ENCODE measurements at places on chromosomes 16 and 17.

DNA sequence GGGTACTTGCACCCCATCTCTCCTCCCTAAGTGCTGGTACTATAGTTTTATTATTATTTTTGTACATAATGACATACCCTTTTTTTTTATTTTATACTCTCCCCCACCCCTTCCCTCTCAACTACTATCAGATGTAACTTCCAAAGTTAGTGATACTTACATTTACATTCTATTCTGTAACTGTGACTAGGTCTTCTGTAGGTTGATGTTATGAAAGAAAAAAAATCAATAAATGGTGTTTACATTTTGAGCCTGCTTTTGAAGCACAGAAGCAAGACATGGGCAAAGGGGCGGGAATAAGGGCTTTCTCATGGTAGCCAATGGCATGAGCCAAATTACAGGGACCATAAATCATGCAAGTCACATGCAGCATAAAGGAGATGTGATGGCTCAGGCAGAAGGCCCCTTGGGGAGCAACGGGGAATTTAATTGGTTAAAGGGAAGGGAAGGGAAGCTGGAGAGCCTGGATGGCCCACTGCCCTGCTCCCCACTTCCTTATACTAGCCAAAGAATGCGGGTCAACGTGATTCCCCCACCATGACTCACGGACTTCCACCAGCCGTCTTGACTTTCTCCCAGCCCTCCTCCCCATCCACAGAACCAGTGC is 2.4 kb upstream of the ACSF2 start:
- no peak for DNase-seq

DNA sequence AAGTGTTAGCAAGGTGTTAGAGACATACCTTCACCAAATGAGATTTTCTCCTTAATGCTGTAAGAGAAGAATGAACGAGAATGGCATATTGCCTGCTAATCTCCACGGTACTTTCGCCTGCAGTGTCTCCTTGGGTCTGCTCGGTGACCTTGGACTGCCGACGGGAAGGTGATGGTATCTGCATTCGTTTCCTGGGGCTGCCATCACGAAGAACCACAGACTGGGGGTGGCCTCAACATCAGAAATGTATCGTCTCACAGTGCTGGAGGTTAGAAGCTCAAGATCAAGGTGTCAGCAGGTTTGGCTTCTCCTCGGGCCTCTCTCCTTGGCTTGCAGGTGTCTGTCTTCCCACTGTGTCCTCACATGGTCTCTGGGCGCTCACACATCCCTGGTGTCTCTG is 86.3 kb upstream of the TNRC6C start:
- DNase-seq = no peak

DNA sequence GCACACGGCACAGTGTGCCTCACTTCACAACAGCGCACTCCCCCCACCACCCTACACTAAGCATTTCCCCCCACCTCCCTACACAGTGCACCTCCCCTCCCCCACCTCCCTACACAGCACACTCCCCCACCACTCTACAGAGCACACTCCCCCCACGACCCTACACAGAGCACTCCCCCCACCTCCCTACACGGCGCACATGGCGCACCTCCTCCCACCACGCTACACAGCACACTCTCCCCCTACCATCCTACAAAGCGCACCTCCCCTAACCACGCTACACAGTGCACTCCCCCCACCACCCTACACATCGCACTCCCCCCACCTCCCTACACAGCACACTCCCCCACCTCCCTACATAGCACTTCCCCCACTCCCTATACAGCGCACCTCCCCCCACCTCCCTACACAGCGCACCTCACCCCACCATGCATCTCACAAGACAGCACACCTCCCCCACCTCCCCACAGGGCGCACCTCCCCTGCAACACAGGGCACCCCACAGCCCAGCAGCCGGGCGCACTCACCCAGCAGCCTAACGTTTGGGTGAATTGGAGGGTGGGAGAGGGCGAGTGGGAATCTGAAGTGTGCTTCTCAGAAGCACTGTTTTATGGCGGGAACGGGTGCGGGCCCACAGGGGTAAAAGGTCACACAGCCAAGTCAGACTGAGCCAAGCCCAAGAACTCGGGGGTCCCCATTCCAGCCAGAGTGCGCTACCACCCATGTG is 10.3 kb downstream of the KNOP1 start:
- no peak for DNase-seq

- DNase-seq = no peak
Observed at GRCh38 chr16:83851473-83851872, 43.7 kb downstream of the HSBP1 start.

GRCh38 chr17:3534881-3535252 is 22.7 kb downstream of the TRPV3 start:
- no peak for DNase-seq

DNA sequence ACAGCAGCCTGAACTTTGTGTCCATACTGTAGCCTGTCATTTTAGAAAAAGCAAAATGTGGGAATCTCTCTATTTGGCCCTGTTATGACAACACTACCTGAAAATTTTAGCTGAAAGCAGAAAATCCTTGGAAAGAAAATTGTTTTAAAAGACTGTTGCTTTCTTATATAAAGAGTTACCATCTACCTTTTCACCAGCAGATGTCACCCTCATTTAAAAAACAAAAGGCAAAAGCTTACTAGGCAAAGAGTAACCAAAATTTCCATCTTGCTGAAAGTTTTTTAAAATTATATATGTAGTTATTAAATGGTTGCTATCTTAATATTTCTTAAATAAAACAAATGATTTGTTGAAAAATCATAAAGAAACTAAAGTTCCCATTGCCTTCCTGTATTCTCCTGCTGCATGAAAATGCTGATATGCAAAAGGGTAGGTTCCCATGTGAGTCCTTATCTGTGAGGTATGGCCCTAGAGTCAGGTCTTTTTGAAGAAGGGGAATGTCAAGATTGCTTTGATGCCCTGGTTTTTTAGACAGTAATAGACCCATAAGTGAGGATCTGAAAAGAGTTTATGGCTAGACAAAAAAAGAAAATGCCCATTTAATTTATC is 61.0 kb downstream of the TNRC6C start:
- DNase-seq = no peak

- DNase-seq = no peak
Observed at GRCh38 chr17:42424991-42425610, 2.0 kb upstream of the CAVIN1 start.

- no peak for DNase-seq
Observed at GRCh38 chr16:89041571-89042481, 51.8 kb upstream of the ACSF3 start.

DNA sequence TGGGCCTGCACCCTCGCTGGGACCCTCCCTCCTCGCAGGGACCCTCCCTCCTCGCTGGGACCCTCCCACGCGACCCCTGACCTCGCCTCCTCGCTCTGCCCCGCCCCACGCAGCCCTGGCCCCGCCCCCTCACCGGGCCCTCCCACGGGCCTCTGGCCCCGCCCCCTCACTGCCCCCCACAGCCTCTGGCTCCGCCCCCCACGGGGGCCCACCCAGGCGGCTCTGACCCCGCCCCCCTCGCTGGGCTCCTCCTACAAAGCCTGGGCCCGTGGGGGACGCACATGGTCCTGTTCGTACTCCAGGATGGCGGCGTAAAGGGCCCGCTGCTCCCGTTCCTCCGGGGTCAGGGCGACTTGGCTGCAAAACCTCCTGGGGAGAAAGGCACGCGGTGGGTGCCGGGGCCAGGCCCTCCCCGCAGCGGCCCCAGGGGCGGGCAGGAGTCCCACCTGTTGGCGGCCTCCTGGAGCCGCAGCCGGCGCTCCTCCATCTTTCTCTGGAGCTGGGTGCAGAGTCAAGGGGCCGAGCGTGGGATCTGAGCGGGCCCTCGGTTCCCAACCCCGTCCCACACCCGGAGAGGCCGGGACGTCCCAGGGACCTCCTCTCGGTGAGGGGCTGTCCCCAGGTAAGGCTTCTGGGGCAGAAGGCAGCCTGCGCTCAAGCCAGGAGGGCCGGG is 9.0 kb downstream of the VPS9D1 start:
- peak; percentile 70 for DNase-seq

- DNase-seq = no peak
Observed at GRCh38 chr17:10278218-10278617, 79.8 kb upstream of the GAS7 start.

GRCh38 chr16:17602678-17603077 is 131.9 kb upstream of the XYLT1 start:
- no peak for DNase-seq

DNA sequence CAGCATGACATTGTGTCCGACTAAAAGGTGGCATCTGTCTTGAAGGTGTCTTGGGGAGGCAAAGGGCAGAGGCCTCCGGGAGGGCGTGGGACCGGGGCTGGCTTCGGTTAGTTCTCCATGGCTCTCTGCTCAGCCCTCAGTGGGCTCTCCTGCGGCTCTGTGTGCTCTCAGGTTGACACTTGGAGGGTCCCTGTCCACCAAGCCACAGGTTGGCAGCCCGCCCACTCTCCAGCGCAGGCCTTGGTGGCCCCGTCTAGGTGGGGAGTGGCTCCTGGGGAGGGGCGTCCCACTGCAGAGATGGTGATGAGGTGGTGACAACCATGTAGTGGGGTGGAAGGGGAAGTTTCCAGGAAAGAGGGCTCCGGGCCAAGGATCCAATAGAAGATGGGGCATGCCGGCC is 31.6 kb downstream of the ADGRG5 start:
- no peak for DNase-seq

GRCh38 chr16:6498858-6499257 is 833.8 kb upstream of the RBFOX1 start:
- DNase-seq = no peak

GRCh38 chr16:12148120-12148519 is 171.6 kb downstream of the SNX29 start:
- no peak for DNase-seq

DNA sequence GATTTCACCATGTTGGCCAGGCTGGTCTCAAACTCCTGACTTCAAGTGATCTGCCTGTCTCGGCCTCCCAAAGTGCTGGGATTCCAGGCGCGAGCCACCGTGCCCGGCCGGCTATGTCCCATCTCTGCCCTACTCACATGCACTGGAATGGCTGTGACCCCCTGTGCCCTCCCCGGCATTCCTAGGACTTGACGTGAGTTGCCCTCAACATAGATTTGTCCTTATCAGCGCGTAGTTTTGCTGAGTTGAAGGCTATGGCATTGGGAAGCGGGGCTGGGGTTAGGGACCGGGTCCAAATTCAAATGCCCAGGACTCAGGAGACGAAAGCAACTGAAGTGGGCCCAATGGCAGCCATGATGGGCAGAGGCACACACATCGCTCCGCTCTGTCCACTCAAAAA is 5.8 kb downstream of the UNC13D start:
- DNase-seq = no peak

DNA sequence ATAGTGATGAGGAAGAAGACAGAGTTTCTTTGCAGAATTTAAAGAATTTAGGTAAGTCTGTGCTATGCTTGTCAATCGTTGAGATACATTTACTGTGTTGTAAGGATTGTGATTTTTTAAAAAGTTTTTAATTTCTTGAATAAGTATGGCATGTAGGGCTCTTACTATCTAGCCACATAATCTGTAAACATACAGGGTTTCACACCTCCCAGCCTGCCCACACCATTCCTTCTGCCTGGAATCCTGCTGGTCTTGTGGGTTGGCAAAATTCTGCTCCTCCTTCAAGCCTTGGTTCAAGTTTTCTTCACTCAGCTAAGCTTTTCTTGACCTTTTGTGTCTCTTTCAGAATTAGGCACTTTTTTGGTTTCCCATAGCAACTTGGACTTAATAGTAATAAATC is 7.5 kb downstream of the ZNHIT3 start:
- no peak for DNase-seq

DNA sequence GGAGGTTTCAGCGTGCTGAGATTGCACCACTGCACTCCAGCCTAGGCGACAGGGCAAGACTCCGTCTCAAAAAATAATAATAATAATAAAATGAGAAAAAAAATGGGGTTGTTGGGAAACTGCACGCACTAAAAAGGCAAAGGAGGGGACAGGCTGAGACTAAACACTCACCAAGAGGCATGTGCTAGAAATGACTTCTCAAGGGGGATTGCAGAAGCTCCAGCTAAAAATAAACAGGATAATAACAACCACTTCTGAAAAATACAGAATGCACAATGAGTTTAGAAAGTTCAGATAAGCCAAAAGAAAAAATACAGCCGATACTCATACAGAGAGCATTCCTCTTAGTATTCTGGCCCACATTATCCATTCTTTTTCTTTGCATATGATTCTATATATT is 15.1 kb upstream of the TIMP2 start:
- no peak for DNase-seq

GRCh38 chr16:50280932-50281331 is 14.6 kb downstream of the ADCY7 start:
- no peak for DNase-seq

GRCh38 chr17:31002047-31002446 is 31.2 kb downstream of the RNF135 start:
- no peak for DNase-seq

DNA sequence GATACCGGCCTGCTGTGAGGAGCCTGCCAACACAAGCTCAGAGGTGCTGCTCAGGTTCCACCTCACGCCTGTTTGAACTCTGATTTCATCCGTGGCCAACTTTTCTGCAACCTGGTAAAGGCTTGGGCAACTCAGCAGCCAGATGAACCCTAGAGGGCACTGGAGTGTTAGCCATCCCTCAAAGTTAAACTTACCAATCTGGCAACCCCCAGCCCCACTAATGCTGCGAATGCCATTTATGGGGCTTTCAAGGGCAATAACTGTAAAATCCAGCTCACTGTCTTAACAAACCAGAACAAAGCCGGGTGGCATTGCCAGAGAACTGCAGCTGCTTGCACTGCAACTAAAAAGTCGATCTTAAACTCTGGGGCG is 105.5 kb downstream of the AXIN2 start:
- DNase-seq = no peak

DNA sequence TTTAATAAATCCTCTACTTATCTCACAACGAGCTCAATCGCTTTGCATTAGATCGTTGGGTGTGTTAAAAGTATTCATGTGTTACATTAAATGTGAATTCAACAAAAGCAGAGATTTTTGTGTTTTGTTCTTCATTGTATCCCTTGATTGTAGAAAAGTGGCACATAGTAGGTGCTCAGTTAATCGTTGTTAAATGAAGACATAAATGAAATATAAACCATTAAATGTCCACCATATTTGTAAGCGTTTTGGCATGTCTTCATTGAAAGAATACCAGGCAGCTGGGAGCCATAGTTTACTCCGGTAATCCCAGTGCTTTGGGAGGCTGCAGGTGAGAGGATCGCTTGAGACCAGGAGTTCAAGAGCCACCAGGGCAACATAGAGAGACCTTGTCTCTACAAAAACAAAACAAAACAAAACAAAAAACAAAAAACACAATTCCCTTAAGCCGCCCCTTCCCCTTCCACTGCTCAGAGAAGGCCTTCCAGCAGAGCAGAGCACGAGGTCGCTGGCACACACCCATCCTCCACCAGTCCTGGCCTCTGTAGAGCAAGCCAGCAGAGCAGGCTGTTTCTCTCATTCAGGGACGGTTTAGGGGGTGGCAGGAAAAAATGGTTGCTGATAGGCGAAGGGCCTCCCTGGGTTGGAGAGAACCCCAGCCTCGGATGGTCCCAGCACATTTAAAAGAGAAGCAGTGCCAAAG is 673 bp upstream of the CHD9 start:
- DNase-seq = peak; percentile 0

DNA sequence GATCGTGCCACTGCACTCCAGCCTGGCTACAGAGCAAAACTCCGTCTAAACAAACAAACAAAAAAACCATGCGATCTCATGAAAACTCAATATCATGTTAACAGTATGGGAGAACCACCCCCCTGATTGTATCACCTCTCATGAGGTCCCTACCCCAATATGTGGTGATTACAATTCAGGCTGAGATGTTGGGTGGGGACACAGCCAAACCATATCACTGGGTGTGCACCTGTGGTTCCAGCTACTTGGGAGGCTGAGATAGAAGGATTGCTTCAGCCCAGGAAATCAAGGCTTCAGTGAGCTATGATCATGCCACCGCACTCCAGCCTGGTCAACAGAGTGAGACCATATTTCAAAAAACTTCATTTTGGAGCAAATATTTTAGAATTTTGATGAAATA is 1094.7 kb upstream of the CDH8 start:
- no peak for DNase-seq

GRCh38 chr16:66269617-66270332 is 96.7 kb upstream of the CDH5 start:
- no peak for DNase-seq

Measured in activated T-cell treated with anti-CD3 and anti-CD28 coated beads for 1 hour (primary cell).